ENCODE measurements at places on chromosomes 11 and 22.
A peak's percentile ranks its signal among the peaks of the same experiment; 100 is the strongest.

DNA sequence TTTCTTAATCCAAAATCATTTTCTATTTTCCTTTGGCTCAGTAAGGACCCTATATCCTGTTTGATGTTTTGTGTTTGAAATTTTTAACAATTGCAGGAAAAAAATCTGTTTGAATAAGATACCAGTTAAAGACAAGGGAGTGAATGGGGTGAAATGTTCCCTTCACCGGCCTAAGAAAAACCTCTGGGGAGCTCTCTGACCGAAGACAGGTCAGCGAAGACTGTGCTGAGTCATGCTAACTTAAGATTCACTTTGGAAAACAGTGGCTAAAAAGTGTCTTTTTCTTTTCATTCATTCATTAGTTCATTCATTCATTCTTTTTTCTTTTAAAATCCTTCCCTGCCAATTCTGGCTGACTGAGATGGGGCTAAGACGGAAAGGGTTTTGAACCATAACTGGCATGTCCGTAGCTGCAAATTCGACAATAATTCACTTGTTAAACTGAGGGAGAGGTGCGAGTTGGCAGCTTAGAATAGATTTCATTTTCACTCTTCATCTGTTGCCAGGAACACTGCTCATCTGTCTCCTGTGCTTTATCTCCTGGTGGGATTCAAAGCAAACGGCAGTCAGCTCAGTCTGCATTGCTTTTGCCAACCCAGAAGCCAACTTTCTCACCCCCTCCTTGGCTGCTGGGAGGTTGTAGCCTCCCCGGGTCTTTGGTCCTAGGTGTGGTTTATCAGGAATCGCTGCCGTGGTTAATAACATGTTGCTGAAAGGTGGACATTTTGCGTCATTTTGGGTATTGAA, 434.0 kb upstream of the LARGE1 start:
- H3K4me1 ChIP-seq = no peaks in the 10 kb centered on the region
- no peak for DNase-seq
- H3K27me3 ChIP-seq = no peaks in the 10 kb centered on the region
- no peaks in the 10 kb centered on the region for H3K36me3 ChIP-seq
- no peak overlapping the region for H3K4me3 ChIP-seq

DNA sequence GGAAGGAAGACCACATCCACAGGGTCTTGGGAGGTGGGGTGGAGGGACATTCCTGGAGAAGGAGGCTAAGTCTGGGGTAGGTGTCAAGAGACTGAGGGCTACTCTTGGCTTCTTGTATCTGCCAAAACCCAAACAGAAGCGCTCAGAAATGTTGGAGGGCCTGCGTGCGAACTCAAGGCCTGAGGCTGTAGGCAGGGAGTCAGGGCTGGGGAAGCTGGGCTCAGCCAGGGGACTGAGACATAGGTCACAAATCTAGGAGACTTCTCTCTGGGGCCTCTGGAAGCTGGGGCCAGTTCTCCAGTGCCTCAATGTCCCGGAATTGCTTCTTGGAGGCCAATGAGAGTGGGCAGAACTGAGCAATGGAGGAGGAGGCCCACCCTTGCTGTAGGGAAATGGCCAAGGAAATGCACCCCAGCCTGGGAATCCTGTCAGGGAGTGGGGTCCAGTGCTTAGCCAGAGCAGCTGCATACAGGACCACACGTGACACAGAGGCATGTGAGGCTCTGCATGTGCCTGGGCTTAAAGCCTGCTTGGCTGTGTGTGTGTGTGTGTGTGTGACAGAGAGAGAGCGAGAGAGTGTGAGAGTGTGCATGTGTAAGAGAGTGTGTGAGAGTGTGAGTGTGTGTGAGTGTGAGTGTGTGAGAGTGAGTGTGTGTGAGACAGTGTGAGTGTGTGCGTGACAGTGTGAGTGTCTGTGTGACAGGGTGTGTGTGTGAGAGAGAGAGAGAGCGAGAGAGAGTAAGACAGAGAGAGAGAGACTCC, 141.3 kb downstream of the ST3GAL4 start:
- no peaks in the 10 kb centered on the region for H3K4me1 ChIP-seq
- H3K27ac ChIP-seq = no peak overlapping the region
- no peaks in the 10 kb centered on the region for H3K27me3 ChIP-seq
- no peak for DNase-seq
- H3K36me3 ChIP-seq = no peaks in the 10 kb centered on the region

DNA sequence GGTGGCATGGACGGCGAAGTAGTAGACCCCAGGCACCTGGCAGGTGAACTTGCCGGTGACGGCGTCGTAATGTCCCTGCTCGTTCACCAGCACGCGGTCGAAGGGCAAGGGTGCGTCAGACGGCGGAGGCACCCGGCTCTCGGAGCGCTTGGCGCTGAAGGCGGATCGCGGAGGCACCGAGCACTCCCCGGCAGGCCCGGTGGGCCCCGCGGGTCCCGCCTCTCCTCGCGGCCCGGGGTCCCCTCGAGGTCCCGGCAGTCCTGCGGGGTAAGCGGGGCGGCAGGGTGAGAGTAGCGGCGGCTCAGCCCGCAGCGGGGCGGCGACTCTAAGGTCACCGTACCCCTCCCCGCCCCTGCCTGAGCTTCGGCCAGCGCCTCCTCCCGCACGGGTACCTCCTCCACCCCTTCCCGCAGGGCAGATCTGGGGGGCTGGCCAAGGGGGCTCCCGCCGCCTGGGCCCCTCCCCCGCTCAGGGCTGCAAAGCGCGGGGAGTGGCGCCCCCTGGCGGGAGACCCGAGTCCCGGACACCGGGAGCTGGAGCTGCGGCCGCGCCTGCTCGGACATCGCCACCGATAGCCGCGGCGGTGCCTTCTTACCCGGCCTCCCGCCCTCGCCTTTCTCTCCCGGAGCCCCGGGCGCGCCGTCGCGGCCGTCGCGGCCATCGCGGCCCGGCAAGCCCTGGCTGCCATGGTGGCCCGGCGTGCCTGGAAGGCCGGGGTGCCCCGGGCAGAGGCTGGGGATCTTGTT, 921 bp downstream of the C1QTNF5 start:
- peaks cover 32% of the 10 kb centered on the region for H3K4me1 ChIP-seq
- no peaks in the 10 kb centered on the region for H3K36me3 ChIP-seq
- H3K4me3 ChIP-seq = no peak overlapping the region

GRCh38 chr11:9315078-9315688, 790 bp upstream of the TMEM41B start:
- H3K27ac ChIP-seq = peak overlapping the region; percentile 85
- DNase-seq = no peak
- H3K36me3 ChIP-seq = no peaks in the 10 kb centered on the region
- H3K4me1 ChIP-seq = peaks cover 32% of the 10 kb centered on the region
- H3K27me3 ChIP-seq = peaks cover 2% of the 10 kb centered on the region
- H3K4me3 ChIP-seq = peak overlapping the region; percentile 91

- H3K27ac ChIP-seq = no peak overlapping the region
- no peak overlapping the region for H3K4me3 ChIP-seq
- DNase-seq = no peak
Measured at GRCh38 chr22:48367731-48368130, 1459.9 kb downstream of the BRD1 start.
